Mesenchymal stem cell (in vitro differentiated cells and primary cell): ENCODE measurements at places on chromosomes 13 and 19.

- H3K36me3 ChIP-seq: no peaks in the 10 kb centered on the region
- peaks cover 4% of the 10 kb centered on the region for H3K27me3 ChIP-seq
- peaks cover 7% of the 10 kb centered on the region for H3K4me1 ChIP-seq
- no peak overlapping the region for H3K4me3 ChIP-seq
- no peak for DNase-seq
Measured at GRCh38 chr19:35703343-35703742, 1.0 kb upstream of the ZBTB32 start.

GRCh38 chr13:31369213-31369612 is 169.4 kb downstream of the B3GLCT start:
- peaks cover 36% of the 10 kb centered on the region for H3K27me3 ChIP-seq
- DNase-seq: no peak
- H3K4me1 ChIP-seq: no peaks in the 10 kb centered on the region
- no peak overlapping the region for H3K27ac ChIP-seq

DNA sequence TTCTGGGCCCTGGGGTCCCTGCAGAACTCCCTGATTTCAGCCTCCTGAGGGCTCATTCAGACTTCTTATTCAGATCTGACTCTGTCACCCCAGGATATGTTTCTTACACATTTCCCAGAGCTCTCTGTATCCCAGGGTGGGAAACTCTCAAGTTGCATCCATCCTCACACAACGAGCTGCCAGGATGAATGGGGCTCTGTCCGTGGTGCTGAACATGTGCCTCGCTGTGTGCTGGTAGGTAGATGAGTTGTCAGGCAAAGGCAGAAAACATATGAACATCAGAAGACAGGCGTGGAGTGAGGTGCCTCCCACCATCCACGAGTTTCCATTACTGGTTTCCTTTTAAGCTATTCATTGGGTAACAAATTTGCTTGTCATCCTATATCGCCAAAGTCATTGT is 11.4 kb upstream of the IGFL1 start:
- peaks cover 17% of the 10 kb centered on the region for H3K4me1 ChIP-seq
- peaks cover 63% of the 10 kb centered on the region for H3K27me3 ChIP-seq

DNA sequence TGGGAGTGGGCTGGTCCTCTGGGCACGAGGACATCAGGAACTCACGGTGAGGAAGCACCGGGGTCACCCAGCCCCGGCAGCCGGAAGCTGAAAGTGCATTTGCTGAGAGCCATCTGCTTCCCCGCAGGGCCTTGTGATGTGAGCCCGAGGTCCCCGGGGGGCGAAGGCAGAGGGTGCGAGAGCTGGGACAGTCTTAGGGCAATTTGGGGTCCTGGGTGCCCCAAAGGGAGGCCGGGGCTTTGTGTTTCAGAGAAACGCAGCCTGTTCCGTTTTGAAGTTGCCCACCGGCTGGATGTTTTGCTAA is 4.8 kb downstream of the F2RL3 start:
- no peak overlapping the region for H3K4me3 ChIP-seq
- DNase-seq: peak; percentile 37
- peaks cover 19% of the 10 kb centered on the region for H3K4me1 ChIP-seq

DNA sequence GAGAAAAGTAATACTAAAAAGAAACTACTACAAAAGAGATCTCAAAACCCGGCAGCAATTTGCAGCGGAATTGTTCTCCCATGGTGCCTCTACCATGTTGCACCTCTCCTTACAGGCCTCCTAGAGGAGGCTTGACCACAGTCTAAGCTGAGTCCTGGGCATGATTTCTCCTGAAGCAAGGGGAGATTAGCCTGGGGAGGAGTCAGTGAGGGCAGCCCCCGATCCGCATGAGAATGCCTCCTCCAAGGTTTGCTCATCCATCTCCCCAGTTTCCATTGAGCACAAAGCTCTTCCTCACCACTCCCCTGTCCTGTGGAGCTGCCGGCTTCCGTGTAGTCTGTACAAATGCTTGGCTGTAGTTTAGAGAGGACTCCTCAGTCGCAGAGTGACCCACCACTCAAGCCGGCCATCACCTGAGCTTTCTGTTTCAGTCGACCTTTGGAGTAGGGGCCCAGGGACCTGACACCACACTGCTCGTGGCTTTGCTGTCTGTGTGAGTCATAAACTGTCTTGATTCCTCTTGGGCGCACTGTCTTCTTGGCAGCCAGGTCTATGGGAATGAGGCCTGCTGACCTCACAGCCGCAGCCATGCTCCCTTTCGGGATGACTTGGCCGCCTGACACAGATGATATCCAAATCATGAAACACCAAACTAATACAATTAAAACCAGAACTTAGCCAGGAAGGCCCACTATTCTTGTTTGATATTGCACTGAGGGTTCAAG is 72.3 kb downstream of the C1QTNF9 start:
- no peak overlapping the region for H3K27ac ChIP-seq
- no peaks in the 10 kb centered on the region for H3K4me1 ChIP-seq
- no peaks in the 10 kb centered on the region for H3K36me3 ChIP-seq
- peak overlapping the region; percentile 33 for H3K4me3 ChIP-seq
- DNase-seq: no peak
- no peaks in the 10 kb centered on the region for H3K27me3 ChIP-seq
